ENCODE measurements at places on chromosomes 3 and 15. TPM values are rescaled to one million over a fixed set of nuclear protein-coding genes. Genes with fewer than 3 reads are reported as not detected.

DNA sequence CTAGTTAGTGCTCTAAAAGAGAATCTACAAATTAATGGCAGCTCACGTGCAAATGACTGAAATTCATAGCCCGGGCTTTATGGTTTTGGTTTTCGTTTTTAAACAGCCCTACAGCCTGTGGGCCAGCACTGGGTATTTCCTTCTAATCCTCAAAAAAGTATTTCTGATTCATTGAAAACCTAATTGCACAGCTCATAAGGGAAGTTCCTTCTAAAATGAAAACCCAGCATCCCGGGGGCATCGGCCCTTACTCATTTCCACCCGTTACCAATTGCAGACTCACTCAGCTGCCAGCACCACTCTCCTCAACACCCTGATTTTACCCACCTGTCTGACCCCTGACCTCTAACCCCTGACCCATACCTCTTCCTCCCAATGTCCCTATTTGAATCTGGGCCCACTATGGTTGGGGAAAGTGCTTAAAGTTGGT is 59.5 kb upstream of the ZNF148 start:
- no peak for DNase-seq

- no peak for DNase-seq
These were observed 65.8 kb downstream of the NSMCE3 start for GRCh38 chr15:29203718-29204368.

GRCh38 chr15:27956285-27956684 is 142.8 kb downstream of the OCA2 start:
- no peak for DNase-seq

DNA sequence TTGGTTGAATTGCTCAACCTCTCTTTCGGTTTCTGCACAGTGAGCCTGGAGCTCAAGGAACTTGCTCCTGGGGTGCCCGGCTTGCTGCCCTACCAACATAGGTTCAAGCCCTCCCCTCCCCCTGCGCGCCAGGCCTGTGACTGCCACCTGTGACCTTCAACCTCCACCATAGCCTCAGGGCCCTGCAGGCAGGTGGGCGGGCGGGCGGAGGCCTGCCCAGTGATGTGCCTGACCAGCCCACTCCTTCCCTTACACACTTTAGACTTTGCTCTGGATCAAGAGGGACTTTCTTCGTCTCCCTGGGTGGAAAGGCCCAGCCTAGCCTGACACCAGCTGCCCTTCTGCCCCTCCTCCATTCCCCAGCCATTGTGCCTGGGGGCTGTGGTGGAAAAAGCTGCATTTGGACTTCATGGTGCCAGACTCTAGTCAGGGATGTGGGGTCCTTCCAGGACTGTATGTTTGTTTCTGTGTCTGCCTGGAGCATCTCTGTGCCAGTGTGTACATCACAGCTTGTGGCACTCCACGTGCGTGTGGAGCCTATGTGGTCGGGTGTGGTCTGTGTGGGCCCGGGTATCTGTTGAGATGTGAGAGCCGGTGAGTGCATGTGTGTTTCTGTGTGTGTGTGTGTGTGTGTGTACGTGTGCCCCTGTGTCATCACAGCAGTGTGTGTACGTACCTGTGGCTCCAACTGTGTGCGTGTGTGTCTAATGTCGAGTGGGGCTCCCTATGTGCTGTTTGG is 9.5 kb downstream of the PRKCD start:
- peak; percentile 49 for DNase-seq

Gene PLAAT1
- 4.5 TPM for total RNA-seq

- DNase-seq, result no peak
These were observed 141.7 kb downstream of the LRRK1 start for GRCh38 chr15:101060576-101061551.

DNA sequence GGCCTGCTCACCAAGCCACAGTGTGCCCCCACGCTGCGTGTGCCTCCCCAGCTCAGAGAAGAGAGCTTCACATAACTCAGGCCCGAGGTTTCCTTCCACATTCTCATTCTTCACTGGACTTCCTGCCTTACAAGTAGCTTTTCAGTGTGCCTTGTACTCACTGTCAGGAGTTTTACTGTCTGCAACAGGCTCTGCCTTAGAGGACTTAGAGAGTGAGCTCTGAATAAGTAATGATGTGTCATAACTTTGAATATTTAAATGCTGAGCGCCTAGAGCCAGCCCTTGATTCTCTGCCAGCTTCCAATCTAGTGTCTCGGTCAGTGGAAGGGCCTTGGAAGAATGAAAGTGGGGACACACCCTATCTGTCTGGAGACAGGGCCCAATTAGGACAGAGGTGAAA is 41.8 kb downstream of the ITGB5 start:
- peak; percentile 40 for DNase-seq

DNA sequence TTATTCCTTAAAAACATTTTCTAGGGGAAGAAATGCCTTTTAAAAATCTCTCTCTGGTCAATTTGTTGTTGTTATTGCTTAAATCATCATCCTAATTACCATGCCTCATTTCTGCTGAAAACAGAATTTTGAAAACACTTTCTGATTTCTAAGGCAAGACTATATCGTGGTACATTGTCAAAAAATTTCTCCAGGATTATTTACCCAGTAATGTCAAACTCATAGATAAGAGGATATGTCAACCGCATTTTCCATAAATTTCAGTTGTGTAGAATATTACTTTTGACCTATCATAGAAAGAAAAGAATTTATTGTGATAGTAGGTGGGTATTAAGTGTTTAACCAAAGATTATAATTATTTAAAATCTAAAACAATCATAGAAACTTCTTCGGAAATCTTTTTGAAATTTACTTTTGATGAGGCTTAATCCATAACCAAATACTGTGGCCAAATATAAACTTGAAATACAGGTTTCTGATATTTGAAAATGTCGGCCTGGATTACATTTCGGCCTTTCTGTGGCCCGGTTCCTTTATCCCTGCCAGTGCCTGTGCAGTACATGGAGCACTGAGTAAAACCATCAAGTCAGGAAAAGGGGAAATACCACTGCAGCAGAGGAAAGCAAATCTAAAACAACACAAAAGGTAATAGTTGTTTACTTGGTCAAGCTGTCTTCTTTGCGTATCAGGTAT is 173.4 kb downstream of the MYRIP start:
- no peak for DNase-seq

GRCh38 chr15:51708013-51708412 is 26.7 kb downstream of the SCG3 start:
- no peak for DNase-seq

Gene KBTBD8
- 3.4 TPM for total RNA-seq

Gene CCRL2
- total RNA-seq, result 1.7 TPM

DNA sequence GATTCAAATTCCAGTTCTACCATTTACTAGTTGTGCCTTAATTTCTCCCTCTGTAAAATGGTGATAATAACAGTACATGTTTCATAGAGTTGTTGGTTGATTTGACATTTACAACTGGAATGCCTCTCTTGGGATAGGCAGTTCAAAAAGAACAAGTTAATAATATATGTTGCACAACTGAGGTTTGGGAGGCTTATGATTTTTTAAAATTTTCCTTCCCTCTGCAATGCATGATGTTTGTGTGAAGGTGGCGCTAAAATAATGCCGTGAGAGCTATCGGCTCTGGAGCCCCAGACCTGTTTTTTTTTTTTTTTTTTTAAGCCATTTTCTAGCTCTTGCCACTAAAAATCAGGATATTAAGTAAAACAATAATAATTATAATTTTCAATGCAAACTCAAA is 18.6 kb downstream of the DNAJB11 start:
- DNase-seq, result no peak

DNA sequence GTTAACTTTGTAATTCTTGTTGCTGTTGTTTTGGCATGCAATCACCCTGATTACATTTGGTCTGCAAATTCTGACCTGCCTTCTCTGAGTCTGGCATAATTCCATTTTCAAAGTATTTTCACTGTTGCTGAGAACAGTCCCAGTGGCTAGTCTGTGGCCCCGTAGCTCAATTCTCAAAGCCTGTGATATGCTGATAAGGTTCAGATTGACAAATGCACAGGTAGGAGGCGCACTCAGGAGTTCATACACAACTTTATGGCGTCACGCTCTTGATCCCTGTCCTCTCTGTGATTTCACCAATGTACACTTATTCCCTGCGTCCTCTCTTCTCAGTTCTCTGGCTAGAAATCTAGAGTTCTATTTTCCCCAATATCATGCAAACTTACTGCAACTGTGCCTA is 376.6 kb upstream of the SLCO3A1 start:
- DNase-seq, result no peak

Gene ZNF717
- total RNA-seq, result 13.1 TPM

Gene P3H2
- total RNA-seq, result 2.6 TPM

DNA sequence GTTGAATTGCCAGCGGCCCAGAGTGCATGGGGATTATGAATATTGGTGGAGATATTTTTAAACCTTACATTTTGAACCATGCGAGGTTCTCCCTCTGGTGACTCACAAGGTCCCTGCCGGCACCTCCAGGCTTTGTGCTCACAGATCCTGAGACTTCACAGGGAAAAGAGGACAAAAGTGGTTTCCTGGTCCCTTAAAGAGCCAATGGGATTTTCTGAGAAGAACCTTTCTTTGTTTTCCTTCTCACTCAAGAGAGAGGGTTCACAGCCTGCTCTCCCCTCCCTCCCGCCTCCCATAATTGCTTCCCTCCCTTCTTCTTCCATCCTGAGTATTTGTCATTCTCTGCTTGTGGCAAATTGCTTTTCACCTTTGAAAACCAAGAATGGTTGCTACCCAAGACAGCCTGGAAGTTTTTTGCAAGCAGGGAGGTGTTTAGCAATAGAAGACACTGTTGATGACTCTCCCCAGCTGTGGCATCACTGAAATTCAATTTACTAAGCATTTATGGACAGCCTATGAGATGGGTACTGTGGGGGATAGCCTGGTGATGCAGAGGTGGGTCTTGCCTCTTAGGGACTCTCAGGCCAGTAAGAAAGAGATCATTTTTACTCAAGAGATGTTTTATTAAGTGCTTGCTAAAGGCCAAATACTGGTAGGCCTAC is 76.6 kb downstream of the CPN2 start:
- no peak for DNase-seq

Gene CASR
- total RNA-seq, result not detected

DNA sequence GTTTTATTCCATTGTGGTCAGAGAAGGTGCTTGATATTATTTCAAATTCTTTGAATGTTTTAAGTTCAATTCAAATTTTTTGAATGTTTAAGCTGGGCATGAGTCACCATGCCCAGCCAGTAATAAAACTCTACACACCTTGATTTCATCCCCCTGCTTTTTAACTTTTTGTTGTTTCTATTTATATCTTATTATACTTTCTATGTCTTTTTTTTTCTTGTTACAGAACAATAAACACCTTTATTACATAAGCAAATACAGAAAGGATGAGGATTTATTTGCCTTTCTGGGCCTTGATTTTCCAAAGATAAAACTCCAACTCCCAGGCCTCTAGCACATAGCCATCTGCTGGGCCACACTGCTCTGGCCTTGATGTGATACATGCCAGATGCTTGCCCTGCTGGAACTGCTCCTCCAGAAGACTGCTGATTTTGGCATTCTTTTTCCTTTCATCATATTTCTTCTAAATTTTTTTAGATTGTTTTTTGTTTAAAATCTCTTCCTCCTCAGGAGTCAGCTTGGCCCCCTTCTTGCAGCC is 14.0 kb downstream of the DNAH12 start:
- no peak for DNase-seq

DNA sequence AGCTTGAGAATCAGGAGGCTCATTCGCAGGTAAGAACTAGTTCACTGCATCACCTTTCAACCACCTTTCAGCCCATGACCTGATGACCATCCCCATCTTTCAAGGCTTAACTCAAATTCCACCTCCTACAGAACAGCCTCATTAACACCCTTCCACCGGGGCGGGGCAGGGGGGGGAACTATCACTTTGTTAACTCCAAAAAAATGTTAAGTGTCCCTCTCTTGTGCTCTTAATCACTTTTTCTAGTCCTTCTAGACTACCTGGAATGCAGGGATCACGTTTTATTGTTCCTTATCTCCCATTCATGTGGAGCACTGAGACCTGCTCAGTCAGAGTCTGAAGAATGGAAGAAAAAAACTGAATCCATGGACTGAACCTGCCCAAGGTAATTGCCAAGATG is 51.8 kb downstream of the ATP13A4 start:
- no peak for DNase-seq

Gene NR2F2
- 16.5 TPM for total RNA-seq

DNA sequence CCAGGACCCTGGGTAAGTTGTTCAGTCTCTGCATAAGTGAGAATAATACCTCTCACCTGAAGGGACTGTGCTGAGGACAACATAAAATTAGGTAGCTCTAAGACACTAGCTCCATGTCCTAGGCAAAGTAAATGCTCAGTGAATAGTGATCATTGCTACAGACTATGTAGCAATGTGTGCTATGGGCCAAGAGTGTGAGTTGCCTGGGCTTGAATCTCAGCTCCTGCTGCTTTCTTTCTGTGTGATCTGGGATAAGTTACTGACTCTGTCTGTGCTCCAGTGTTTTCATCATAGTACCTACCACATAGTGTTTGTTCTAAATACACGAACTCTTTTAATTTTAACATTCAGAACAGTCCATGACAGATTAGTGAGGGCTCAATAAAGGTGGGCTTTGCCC is 81.1 kb upstream of the MFGE8 start:
- DNase-seq, result no peak

- DNase-seq, result no peak
These were observed 8.0 kb upstream of the CCDC13 start for GRCh38 chr3:42780892-42781700.

- DNase-seq, result peak; percentile 30
These were observed 997 bp downstream of the FYCO1 start for GRCh38 chr3:45994419-45995235.

- no peak for DNase-seq
These were observed 122.7 kb downstream of the FBLN2 start for GRCh38 chr3:13671482-13672233.

- no peak for DNase-seq
These were observed 48.0 kb upstream of the UTS2B start for GRCh38 chr3:191378142-191378812.

Gene UBA7
- 17.5 TPM for total RNA-seq
